H9 (cell line): ENCODE measurements at places on chromosomes 1 and 21. TPM values are rescaled to one million over a fixed set of nuclear protein-coding genes. Genes with fewer than 3 reads are reported as not detected.

DNA sequence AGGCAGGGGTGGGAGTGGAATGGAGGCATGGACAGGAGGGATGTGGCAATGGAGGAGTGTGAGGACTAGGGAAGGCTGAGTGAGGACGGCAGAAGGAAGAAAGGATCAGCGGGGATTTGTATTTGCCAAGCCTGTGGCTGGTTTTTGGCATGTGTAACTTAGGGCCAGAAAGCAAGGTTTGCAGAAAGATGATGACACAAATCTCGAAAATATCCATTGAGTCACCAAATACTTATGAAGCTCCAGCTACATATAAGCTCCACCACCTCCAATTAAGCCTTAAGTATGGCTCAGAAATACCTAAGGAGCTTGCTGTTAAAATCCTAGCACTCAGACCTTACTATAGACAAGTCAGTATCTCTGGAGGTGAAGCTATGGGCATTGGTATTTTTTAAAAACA, 90.1 kb downstream of the OMA1 start:
- DNase-seq, result no peak
- no peaks in the 10 kb centered on the region for H3K36me3 ChIP-seq
- H3K4me1 ChIP-seq, result no peaks in the 10 kb centered on the region
- no peak overlapping the region for H3K4me3 ChIP-seq
- H3K27me3 ChIP-seq, result no peaks in the 10 kb centered on the region

SLAMF9 gene
- not detected in 2 replicates for total RNA-seq

GRCh38 chr1:6008696-6009095, 16.5 kb upstream of the NPHP4 start:
- DNase-seq, result no peak
- no peaks in the 10 kb centered on the region for H3K27me3 ChIP-seq
- no peak overlapping the region for H3K27ac ChIP-seq
- H3K4me3 ChIP-seq, result no peak overlapping the region
- 0 out of 3 replicates have a peak, but pooled peaks cover 1% of the 10 kb centered on the region for H3K36me3 ChIP-seq

EPHA10 gene
- total RNA-seq, result 0.42 and 0.96 TPM in 2 replicates

DNA sequence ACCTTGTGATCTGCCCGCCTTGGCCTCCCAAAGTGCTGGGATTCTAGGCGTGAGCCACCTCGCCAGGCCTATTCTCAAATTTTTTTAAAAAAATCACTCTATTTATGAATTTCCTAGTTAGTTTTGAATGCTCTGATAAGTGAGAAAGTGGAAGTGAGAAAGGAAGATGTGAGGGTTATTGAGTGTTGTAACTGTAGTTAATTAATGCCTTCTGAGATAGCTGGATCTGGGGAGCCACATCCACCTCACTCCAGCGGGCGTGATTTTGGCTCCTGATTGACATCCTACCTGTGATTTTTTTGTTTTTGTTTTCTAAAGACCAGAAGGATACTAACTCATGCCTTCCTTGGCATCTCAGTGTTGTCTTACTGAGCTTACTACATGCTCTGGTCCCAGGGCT, 65.6 kb downstream of the ST3GAL3 start:
- no peaks in the 10 kb centered on the region for H3K27me3 ChIP-seq
- no peak overlapping the region for H3K4me3 ChIP-seq
- peaks cover 7% of the 10 kb centered on the region; the same call in 1 of the 2 replicates for H3K36me3 ChIP-seq
- no peak for DNase-seq

DNA sequence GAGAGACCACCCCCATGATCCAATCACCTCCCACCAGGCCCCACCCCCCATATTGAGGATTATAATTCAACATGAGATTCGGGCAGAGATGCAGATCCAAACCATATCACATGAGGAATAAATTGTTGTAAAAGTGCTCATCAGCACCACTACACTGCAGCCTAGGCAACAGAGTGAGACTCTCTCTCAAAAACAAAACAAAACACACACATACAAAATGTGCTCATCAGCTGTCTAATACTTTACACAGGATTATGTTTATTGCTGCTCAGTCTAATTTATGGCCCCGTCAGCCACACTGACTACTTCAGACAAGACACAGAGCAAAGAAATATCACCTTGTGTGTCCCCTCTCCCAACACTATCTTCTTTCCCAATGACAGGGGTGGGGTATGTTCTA, 72.9 kb upstream of the PPM1J start:
- no peak overlapping the region for H3K27ac ChIP-seq
- no peak for DNase-seq
- no peaks in the 10 kb centered on the region for H3K27me3 ChIP-seq
- peaks cover 9% of the 10 kb centered on the region for H3K36me3 ChIP-seq

DNA sequence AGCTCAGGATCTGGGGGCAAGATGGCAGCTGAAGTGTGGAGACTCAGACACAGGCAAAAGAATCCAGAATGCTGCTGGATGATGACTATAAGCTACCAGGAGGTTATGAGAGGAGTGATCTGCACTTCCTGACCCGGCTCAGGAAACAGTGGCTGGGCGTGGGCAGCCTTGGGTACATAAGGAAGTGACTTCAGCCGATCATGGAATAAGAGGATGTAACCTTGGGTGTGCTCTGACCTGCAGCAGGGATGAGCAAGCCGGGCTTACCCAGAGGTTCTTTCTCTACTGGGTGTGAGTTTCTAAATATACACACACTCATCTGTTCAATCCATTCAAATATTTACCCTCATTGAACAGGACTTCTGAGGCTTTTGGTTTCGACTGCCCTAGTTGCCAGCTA, 62.7 kb downstream of the CD34 start:
- H3K36me3 ChIP-seq, result no peaks in the 10 kb centered on the region
- H3K4me3 ChIP-seq, result no peak overlapping the region
- no peaks in the 10 kb centered on the region for H3K27me3 ChIP-seq
- no peak for DNase-seq
- H3K4me1 ChIP-seq, result no peaks in the 10 kb centered on the region; the same call in 1 of the 2 replicates
- no peak overlapping the region for H3K27ac ChIP-seq

CELA3A gene
- not detected in 2 replicates for total RNA-seq

FAM151A gene
- not detected in 2 replicates for total RNA-seq

SYNC gene
- 0.15 TPM in 2 replicates for total RNA-seq

DNA sequence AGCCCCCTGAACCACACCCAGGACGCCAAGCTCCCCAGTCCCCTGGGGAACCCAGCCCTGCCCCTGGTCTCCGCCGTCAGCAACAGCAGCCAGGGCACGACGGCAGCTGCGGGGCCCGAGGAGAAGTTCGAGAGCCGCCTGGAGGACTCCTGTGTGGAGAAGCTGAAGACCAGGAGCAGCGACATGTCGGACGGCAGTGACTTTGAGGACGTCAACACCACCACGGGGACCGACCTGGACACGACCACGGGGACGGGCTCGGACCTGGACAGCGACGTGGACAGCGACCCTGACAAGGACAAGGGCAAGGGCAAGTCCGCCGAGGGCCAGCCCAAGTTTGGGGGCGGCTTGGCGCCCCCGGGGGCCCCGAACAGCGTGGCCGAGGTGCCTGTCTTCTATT, 42.7 kb upstream of the ARHGEF16 start:
- no peak for DNase-seq
- peaks cover 4% of the 10 kb centered on the region for H3K36me3 ChIP-seq
